ENCODE measurements at places on chromosomes 12 and 14. TPM values are rescaled to one million over a fixed set of nuclear protein-coding genes. Genes with fewer than 3 reads are reported as not detected.

DNA sequence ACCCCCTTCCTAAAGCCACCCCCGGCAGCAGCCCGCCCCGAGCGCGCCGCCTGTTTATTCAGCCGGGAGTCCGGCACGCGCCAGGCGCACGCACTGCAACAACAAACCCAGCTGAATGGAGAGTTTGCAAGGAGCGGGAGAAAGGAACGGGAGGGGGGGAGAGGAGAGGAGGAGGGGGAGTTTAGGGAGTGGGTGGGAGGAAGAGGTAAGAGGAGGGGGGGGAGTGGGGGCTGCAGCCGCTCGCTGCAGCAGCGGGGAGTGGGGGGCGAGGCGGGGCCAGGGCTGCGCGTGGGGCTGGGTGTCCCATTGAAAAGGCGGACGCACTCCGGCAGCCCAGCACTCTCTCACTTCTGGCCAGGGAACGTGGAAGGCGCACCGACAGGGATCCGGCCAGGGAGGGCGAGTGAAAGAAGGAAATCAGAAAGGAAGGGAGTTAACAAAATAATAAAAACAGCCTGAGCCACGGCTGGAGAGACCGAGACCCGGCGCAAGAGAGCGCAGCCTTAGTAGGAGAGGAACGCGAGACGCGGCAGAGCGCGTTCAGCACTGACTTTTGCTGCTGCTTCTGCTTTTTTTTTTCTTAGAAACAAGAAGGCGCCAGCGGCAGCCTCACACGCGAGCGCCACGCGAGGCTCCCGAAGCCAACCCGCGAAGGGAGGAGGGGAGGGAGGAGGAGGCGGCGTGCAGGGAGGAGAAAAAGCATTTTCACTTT is at the start of gene ASCL1:
TSS of gene ASCL1 (plus strand) at position 336 of the 712 bp plus-strand sequence. CDS start 571 bp downstream, outside the sequence.
- DNase-seq = no peak

- peak; percentile 75 for DNase-seq
Measured at GRCh38 chr12:124391340-124392261, 96.7 kb downstream of the RFLNA start.

DNA sequence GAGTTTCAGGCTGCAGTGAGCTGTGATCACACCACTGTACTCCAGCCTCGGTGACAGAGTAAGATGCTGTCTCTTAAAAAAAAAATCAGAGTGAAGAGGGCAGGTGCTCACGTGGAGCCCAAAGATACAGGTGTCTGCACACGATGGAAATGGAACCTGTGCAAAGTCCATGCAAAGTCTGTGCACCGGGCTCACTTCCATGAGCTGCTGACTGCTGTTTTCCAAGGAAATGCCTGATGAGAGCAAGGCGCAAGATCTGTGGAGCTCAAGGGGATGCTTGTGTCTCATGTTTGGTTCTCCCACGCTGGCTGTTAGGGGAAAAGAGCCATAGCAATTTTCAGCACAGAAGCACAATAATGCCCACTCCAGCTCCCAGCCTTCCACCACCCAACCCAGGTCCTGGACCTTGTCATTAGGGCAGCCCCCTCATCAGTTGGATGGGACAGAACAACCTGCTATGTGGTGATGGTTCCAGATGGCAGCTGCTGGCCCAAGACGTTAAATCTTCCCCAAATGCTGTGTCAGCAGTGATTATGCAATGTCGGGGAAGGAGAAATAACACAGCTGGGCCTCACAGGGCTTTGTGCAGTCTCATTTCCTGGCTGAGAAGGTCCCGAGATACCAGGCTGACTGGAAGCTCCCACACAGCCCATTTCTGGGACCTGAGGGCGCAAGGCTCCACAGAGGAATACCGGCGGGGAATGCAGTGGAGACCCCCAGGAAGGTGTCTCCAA is 27.9 kb upstream of the DICER1 start:
- DNase-seq = no peak

Gene GUCY2C
- 0.31 TPM for total RNA-seq

GRCh38 chr12:94227066-94227465 is 78.7 kb downstream of the PLXNC1 start:
- DNase-seq = no peak

Gene OR6C2
- total RNA-seq = not detected

Gene HVCN1
- 4.5 TPM for total RNA-seq

DNA sequence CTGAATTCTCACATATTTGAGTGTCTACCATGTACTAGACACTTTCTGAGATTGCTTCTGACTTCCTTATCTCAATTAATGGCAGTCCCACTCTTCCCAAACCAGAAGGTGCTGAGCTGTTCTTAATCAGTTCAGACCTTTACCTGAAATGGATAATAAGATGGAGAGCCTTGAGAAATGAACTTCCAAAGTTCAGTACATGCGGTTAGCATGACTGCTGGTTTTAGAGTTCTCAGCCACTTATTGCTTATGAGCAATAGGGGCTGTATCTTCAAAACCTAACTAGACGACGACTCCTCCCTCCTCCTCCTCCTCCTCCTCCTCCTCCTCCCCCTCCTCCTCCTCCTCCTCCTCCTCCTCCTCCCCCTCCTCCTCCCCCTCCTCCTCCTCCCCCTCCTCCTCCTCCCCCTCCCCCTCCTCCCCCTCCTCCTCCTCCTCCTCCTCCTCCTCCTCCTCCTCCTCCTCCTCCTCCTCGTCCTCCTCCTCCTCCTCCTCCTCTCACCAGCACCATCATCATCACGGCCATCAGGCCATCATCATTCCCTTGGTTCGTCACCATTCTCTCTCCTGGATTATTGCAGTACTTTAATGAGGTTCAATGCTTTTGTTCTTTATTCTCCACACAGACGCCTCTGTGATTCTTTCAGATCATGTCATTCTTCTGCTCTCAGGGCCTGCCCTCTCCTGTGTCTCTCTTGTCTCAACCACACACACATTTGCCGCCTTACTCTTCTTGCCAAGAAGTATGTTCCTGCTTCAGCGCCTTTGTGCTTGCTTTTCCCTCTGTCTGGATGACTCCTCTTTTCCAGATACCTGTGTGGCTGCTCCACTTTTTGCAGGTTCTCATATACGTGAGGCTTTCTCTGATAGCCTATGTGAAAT is 2.7 kb downstream of the PCNX1 start:
- DNase-seq = no peak

Gene LYSET
- total RNA-seq = 19.7 TPM

DNA sequence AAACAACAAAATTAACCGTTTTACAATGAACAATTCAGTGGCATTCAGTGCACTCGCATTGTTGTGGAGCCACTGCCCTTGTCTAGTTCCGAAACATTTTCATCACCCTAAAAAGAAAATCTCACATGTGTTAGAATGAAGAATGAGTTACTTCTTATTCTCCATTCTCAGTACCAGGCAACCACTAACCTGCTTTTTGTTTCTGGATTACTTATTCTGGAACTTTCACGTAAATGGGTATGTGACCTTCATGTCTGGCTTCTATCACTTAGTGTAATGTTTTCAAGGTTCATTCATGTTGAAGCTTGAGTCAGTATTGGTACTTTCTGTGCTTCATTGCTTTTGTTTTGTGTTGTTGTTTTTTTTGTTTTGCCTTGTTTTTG is 15.6 kb downstream of the RCOR1 start:
- no peak for DNase-seq

Gene PCED1B
- 19.3 TPM for total RNA-seq

Gene CLEC7A
- not detected for total RNA-seq

GRCh38 chr14:23556700-23557440 is 799 bp downstream of the THTPA start:
- DNase-seq = peak; percentile 44

DNA sequence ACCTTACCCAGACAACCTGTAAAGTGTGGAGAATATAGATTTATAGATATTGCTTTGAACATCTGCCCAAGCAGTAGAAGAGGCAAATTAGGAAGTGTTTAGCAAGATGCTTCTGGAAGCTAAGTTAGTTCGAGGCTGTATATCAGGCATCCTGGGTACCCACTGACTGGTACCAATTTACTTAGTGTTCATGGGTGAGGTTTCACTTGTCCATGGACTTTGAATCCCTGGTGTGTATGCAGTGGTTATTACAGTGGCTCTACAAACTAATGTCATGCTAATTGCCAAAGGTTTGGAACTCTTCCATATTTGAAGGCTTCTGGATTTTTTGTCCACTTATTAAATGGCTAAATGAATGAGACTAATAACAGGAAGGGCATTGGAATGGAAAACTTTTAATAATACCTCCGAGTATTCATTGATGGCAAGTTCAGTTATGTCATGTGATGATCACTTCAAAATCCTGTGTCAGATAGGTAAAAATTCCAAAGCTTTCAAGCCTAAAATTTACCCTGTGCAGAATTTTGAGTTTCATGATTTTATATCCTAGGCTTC is at the start of gene OR4E2:
TSS of gene OR4E2 (plus strand) at position 505 of the 555 bp plus-strand sequence. CDS start 11,248 bp downstream, outside the sequence.
- DNase-seq = no peak

- DNase-seq = peak; percentile 92
Measured at GRCh38 chr12:113152835-113153814, 3.6 kb downstream of the CFAP73 start.

GRCh38 chr12:23899434-23899833 is 50.0 kb downstream of the SOX5 start:
- DNase-seq = no peak

- no peak for DNase-seq
Measured at GRCh38 chr14:105528586-105529318, 2.4 kb downstream of the TMEM121 start.

Gene KRT79
- not detected for total RNA-seq

DNA sequence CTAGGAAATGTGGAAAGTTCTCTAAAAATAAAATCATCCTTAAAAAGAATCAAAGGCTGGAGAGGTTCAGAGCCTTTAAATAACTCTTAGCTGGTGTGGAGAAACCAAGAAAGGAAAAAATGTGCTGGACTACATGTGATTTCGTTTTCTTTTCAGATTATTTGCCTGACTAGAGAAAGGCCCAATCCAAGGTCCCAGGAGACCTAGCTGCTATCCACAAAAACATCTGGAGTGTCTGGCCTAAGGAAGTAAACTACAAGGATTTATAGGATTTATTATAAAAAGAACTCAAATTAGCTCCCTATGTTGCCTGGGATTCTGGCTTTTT is 774 bp upstream of the TMEM30B start:
- DNase-seq = no peak

GRCh38 chr12:107318806-107319532 is 225.6 kb upstream of the CRY1 start:
- DNase-seq = no peak

DNA sequence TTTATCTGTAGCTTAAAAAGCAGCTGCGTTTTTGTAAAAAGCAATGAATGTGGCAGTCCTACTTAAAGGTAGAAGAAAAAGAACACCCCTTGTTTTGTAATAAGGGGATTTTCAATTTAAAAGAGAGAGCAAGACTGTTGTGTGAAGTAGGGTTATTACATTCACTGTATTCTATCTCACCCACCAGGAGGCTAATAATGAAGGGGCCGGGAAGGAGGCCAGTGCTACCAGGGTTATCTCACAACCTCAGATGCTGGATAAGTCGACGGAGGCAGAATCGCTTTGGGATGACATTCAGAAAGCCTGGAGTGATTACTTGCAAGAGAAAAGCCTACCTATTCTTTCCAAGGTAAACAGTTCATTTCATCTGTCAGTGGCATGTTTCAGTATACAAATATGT is 97.7 kb downstream of the RMST start:
- DNase-seq = no peak

- DNase-seq = no peak
Measured at GRCh38 chr14:44820230-44820964, 141.3 kb downstream of the KLHL28 start.

Gene DBX2
- not detected for total RNA-seq

GRCh38 chr14:94816113-94816512 is 46.2 kb upstream of the GSC start:
- DNase-seq = no peak

Gene CNTN1
- total RNA-seq = not detected

Gene STYK1
- 0.11 TPM for total RNA-seq

GRCh38 chr14:92603309-92604242 is 90.0 kb downstream of the RIN3 start:
- no peak for DNase-seq

GRCh38 chr14:68099495-68100045 is 280.0 kb downstream of the RAD51B start:
- DNase-seq = no peak

Gene CLEC1A
- not detected for total RNA-seq

DNA sequence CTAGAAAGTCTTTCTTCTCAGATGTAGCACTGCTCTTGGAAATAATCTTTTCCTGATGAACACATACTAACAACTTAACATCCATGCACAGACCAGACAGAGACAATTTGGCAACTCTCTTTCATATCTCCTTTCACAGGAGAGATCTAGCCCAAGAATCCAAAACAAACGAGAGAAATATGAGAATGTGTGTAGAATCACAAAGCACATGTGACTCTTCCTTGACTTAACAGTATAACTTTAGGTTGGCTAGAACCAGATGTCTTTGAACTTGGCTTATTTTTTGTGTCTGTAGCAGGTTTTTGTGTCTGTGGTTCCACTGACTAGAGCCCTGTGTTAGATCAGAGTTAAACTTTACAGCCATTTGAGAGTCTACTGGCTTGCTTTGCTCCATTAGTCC is 114.2 kb downstream of the STXBP6 start:
- no peak for DNase-seq

Gene FSCB
- not detected for total RNA-seq

Gene SYNDIG1L
- total RNA-seq = not detected
